Endothelial cell (in vitro differentiated cells): ENCODE measurements at places on chromosomes 2 and 18.

DNA sequence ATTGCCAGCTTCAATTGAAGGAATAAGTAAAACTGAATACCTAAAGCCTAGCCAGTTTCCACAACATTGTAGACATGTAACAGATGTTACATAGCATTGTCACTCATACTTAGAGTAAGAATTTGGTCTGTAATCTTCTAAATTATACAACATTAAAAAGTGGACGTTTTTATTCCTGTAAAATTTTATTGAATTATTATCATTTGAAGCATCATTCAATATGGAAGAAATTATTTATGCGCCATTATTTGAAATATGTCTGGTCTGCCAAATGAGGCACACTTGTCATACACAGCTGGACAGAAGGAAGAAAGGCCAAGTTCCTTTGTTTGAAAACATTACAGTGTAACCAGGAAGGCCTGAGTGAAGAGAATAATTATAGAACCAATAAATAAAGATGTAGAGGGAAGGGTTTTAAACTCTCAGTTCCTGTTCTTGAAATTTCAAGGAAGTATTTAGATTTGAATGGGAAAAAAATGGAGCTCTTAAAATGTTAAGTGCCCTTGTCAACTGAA is 575.5 kb downstream of the LRRTM4 start:
- DNase-seq, result no peak

GRCh38 chr2:202444000-202444399 is 67.9 kb downstream of the BMPR2 start:
- no peak for DNase-seq

DNA sequence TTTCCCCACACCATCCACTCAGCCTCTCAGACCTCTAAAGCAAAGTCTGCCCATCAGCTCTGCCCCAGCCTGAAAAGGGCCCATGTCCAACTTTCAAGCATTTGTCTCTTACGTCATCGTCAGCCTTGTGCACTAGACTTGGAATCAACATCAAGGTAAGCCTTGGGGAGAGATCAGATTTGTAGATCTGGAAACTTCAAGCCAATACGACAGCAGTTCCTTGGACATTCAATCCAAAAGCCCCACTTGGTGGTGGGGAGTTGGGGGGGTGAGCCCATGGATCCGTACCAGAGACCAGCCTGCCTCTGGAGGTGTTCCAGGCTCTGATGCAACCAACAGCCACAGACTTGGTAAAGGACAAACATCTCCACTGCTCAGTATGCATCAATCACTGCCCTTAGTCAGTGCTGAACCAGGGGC is 206.8 kb upstream of the MEIS1 start:
- DNase-seq, result no peak

DNA sequence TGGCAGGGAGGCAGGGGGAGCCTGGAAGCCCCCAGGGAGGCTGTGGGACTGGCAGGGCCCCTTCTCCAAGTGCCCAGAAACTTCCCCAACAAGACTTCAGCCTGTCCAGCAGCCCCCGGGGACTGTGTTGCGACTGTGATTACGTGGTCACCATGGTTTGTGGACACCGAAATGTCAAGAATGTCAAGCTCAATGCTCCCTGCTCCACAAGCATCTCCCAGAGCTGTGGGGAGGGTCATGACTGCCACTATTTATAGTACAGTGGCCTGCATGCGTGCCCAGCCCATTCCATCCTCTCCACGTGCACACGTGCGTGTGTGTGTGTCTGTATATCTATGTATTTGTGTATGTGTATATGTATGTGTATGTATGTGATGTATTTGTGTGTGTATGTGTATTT is 93.8 kb upstream of the MBOAT2 start:
- DNase-seq, result no peak

GRCh38 chr18:56935434-56936040 is 211.3 kb upstream of the BOD1L2 start:
- no peak for DNase-seq

DNA sequence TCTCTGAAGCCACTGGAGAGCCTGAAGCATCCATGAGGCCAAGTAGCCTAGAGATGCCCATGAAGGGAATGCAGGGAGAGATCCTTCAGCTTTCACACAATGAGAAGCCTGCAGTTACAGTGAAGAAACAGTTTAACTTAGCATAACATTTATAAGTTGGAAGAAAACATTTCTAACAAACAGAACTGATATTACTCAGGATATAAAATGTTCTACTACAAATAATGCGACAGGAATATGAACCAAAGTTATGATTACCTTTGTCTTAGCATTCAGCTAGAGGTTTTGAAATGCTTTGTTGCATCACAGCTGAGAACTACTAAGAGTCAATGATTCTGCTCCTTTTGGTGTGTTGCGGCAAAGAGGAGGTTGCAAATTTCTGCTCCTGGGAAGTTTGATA is 6.9 kb upstream of the KYNU start:
- no peak for DNase-seq

GRCh38 chr2:112001942-112002341 is 53.1 kb upstream of the TMEM87B start:
- DNase-seq, result no peak

- no peak for DNase-seq
These were observed 688 bp downstream of the MAPRE2 start for GRCh38 chr18:35041815-35042387.

GRCh38 chr2:64354857-64355680 is 98.9 kb upstream of the LGALSL start:
- DNase-seq, result no peak

- no peak for DNase-seq
These were observed 547.6 kb downstream of the CPS1 start for GRCh38 chr2:211103989-211104388.

DNA sequence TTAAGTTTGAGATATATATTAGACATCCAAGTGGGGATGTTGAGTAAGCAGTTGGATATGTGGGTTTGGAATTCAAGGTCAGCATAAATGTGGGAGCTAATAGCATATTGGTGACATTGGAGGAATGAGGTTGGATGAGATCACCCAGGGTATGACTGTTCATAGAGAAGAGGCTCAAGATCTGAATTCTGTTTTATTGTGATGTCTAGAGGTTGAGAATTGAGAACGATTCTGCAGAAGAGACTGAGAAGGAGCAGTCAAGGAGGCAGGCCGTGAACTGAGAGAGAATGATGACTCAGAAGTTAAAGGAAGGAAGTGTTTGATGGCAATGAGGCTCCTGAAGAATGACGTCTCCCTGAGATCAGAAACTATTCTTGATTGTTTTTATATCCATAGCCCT is 5.9 kb downstream of the SERPINB11 start:
- DNase-seq, result no peak

GRCh38 chr2:223618172-223619035 is 16.2 kb upstream of the SCG2 start:
- DNase-seq, result peak; percentile 14

DNA sequence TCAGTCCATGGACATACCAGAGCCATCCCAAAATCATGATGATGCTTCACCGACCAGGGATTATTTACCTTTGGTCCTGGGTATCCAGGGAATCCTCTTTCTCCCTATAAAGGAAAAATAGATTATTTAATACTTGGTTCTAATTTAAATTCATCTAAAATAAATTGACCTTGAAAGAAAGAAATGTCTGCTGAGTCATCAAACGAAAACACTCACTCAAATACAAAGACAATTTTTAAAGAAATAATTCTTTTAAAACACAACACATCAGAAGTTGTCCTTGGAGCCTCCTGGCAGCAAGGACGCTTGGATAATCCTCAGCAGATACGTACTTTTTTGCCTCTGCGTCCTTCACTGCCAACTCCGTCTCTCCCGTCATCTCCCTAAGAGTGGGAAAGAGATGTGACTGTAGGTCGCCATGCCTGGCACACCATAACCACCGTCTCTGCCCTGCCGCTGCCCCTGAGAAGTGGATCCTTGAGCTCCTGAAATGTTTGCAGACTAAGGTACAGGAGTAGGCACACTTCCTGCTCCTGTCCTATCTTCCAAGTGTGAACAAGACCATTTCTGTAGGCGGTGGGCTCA is 65.6 kb downstream of the COL6A3 start:
- no peak for DNase-seq

- DNase-seq, result no peak
These were observed 42.1 kb downstream of the TPGS2 start for GRCh38 chr18:36786686-36787085.

DNA sequence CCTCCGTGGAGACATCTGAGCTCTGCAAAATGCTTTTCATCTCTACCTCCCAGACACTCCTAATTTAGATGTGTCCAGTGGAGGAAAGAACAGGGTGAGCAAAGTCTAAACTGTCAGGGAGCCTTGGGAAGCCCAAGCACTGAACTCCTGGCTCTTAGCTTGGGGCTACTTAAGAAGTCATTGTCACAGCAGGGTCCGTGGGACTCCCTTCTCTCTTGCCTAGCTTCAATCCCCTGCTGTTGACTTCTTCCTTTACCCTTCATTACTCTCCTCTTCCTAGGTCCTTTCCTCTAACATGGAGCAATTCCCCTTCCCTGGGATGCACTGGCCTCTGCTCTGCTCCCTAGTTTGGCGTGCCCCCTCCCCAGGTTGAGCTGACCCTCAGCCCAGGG is 3.4 kb downstream of the OSR1 start:
- no peak for DNase-seq

DNA sequence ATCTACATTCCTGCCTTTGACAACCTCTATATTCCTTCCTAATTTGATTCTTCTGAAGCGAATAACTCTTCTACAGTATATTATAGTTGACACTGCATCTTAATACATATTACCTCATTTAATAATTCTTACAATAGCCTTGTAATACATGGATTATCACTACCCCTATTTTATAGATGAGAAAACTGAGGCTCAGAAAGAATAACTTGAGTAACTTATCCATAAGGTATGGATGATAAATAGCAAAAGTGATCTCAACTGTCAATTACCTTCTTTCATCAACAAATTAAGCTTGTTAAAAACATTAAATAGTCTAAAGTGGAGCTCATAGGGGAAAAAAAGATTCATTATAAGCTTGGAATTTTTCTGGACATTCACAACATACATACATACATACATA is 4.6 kb downstream of the VPS54 start:
- no peak for DNase-seq

DNA sequence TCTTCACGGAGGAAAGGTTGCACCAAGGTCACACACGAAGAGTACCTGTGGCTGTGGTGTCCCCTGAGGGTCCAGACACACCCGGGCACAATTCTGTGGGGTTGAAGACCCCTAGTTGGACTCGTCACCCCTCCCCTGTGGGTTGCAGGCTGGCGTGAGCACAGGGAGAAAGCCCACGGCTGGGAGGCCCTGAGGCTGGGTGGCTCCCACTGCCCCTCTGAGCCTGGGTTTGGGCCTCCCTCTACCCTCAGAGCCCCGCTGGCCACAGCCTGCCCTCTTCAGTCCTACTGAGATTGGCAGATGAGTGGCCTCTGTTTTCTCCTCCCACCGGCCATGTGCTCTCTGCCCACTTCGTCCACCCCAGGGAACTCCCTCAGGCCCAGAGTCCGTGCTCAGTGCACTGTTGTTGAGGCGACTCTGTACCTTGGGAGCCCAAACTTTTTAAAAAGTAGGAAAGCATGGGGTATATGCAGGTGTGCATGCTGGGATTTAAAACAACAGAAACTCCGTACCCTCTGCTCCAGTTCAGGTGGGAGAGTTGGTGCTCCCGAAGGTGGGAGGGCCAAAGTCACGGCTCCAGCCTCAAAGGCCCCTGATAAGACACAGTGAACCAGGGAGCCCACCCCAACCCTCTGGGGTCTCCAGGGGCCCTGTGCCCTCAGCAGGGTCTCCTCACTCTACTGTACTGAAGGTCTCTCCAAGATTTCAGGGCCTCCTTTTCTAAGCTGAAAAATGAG is 19.1 kb downstream of the RAMP1 start:
- DNase-seq, result no peak

- DNase-seq, result peak; percentile 13
These were observed 106.2 kb upstream of the BZW1 start for GRCh38 chr2:200705305-200706041.

- DNase-seq, result no peak
These were observed 35.5 kb upstream of the AQP4 start for GRCh38 chr18:26901020-26901419.

DNA sequence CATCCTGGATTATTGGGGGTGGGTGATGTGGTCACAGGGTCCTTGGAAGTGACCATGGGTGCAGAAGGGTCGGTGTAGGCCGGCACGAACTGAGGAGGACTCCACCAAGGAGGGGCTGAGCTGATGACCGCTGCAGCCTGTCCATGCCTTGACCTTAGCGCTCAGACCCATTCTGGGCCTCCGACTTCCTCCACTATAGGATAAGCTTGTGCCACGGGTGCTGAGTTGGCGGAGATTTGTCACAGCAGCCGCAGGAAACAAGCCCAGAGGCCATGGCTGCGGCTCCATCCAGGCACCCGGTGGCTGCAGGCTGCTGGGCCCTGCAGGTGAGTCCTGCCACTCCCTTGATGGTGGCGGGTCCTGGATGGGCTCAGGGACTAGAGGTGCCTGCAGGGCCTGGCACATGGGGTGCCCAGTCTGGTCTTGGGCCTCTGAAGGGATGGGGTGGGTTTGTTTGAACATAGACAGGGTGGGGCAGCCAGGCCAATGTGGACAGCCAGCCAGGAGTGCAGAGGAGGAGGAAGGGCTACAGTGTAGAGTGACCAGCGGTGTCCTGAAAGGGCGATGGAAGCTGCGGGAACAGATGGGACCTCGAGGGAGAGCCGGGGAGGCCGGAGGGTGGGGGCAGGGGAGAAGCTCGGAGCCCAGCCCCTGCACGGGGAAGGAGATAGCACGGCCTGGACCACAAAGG is 84.8 kb downstream of the SEPTIN10 start:
- no peak for DNase-seq

DNA sequence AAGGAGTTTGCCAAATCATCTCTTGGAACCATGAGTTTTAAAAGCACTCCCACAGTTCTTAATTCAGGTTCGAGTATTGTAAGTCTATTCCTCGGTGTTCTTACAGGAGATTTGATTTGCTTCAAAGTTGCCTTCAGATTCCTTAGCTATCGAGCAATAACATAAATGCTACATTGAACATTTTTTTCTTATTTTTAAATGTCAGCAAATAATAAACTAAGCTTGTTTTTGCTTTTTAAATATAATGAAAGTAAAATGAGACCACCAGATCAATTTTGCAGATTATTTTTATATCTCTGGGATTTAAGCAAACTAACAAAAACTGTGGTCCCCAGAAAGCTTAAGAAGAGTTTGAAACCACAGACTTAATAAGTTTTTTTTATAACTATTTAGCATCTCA is 195.5 kb downstream of the LNPK start:
- no peak for DNase-seq

DNA sequence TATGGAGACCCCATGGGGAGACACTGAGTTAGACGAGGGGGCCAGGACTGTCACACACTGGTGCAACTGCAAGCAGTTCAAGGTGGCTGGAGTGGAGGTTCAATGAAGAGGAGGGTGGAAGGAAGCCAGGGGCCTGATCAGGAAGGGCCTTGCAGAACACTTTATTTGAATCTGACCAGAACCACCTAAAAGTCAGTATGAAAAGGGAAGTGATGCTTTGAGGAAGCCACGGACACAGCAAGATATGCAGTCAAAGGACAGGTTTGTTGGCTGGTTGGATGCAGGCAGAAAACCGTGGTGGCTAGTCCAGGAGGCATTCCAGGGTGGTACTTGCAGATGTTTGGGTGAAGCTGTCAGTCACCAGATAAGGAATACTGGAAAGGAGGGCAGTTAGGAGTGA is 3.5 kb upstream of the FAM124B start:
- no peak for DNase-seq

GRCh38 chr2:178330175-178331017 is 120.6 kb downstream of the PRKRA start:
- no peak for DNase-seq

GRCh38 chr2:98868548-98869271 is 67.3 kb downstream of the CRACDL start:
- DNase-seq, result no peak

GRCh38 chr2:160224060-160224459 is 24.0 kb upstream of the ITGB6 start:
- DNase-seq, result no peak

GRCh38 chr18:49988733-49989132 is 175.4 kb upstream of the ACAA2 start:
- no peak for DNase-seq
